Endothelial cell of coronary artery (primary cell): ENCODE measurements at places on chromosomes 5 and 9. TPM values are rescaled to one million over a fixed set of nuclear protein-coding genes. Genes with fewer than 3 reads are reported as not detected.

The C5orf58 gene
- total RNA-seq: not detected in 2 replicates

The SLC6A3 gene
- not detected in 2 replicates for total RNA-seq

The PCDHB7 gene
- total RNA-seq: 0.45 and 0.56 TPM in 2 replicates

The ZNF883 gene
- total RNA-seq: 0.09 and 2.1 TPM in 2 replicates

The SLC25A2 gene
- 0.09 and 0.19 TPM in 2 replicates for total RNA-seq

The PCDH1 gene
- total RNA-seq: 181 and 222 TPM in 2 replicates

The PCSK1 gene
- total RNA-seq: 0.75 and 2.2 TPM in 2 replicates

The SEMA6A gene
- total RNA-seq: 0.47 and 0.54 TPM in 2 replicates

The PROB1 gene
- total RNA-seq: 0.72 and 1.2 TPM in 2 replicates

The BTNL8 gene
- not detected in 2 replicates for total RNA-seq

The P4HA2 gene
- 64.3 and 212 TPM in 2 replicates for total RNA-seq

The PKD2L2 gene
- not detected in 2 replicates for total RNA-seq

The SLC34A1 gene
- not detected in 2 replicates for total RNA-seq

The MYORG gene
- 2.4 TPM in 2 replicates for total RNA-seq

The FCN1 gene
- not detected in 2 replicates for total RNA-seq

The ALDH1A1 gene
- total RNA-seq: 118 and 122 TPM in 2 replicates

The OMD gene
- 0.94 TPM in 1 of 2 replicates, not detected in the other for total RNA-seq

The PRR7 gene
- 3.5 and 5.9 TPM in 2 replicates for total RNA-seq

The APBA1 gene
- 3.7 and 4.2 TPM in 2 replicates for total RNA-seq
